ENCODE measurements at places on chromosomes 11 and 22.

- no peak for DNase-seq
These were observed 424.2 kb downstream of the LARGE1 start for GRCh38 chr22:33496112-33496511.

DNA sequence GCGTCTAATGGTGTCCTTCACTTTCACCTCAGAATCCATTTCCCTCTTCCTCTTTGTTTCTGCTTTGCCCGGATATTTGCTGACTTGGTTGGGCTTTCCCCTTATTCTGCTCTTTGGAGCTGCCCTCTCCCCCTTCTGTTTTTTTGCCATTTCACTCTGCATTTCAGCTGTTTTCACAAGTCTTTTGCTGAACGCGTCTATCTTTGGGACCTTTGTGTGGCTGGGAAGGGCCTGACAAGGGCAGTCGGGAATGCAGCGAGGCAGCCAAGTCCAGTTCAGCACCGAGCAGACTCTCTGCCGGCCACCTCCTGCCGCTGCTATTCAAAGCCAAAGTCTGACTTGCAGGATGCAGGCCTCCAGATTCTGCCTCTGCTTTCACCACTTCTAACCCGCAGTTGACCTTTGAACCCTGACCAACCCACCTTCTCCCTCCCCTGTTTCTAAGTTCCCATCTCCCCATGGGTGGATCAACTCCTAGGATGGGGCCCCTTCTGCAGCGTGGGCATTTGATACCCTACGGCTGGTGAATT, 38.2 kb downstream of the FEZ1 start:
- no peak for DNase-seq

- DNase-seq = no peak
These were observed 33.9 kb downstream of the ARRB1 start for GRCh38 chr11:75317446-75318122.

DNA sequence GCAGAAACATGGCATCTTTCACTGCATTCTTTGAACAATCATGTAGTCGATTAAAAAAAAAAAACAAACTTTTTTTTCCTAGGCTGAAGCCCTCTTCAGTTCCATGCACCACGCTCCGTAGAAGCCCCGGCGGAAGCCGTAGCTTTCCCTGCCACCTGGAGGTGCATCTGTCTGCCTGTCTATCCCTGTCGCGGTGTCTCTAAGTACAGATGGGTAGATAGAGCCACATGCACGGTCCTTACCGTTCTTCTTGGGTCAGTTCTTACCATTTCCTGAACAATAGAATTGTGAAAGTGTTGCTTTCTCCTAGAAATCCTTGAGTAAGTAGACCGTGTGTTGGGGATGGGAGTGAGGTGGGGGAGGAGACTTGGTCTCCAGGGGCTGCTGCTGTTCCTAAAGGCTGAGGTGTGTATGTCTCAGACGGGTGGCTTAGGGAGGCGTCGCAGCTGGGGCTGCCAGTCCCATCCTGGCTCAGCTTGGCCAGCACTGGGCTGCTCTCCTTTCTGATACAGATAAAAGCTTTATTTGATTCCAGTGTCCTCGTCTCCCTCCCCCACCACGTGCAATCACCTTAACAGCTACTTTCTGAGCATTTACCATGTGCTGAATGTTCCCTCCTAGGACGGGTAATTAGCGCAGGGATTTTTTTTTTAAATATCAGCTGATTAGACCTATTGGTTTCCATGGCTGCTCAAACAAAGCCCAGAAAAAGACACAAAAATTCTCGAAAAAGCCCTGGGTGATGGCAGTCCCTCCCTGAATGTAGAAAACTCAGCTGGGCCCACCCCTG, 46.8 kb downstream of the MACROD1 start:
- DNase-seq = no peak

GRCh38 chr11:1005928-1006327, 30.6 kb downstream of the MUC6 start:
- no peak for DNase-seq

GRCh38 chr11:95365348-95365747, 134.3 kb upstream of the SESN3 start:
- DNase-seq = no peak

- no peak for DNase-seq
These were observed 249.0 kb downstream of the ST3GAL4 start for GRCh38 chr11:126604461-126604860.

- DNase-seq = no peak
These were observed 19.8 kb upstream of the CCDC89 start for GRCh38 chr11:85705800-85706199.

- no peak for DNase-seq
These were observed 112.6 kb downstream of the ARL14EP start for GRCh38 chr11:30435488-30435887.

GRCh38 chr11:58787903-58788302, 56.2 kb upstream of the GLYAT start:
- no peak for DNase-seq

- DNase-seq = no peak
These were observed 127.1 kb upstream of the OR9Q1 start for GRCh38 chr11:57896361-57897145.

DNA sequence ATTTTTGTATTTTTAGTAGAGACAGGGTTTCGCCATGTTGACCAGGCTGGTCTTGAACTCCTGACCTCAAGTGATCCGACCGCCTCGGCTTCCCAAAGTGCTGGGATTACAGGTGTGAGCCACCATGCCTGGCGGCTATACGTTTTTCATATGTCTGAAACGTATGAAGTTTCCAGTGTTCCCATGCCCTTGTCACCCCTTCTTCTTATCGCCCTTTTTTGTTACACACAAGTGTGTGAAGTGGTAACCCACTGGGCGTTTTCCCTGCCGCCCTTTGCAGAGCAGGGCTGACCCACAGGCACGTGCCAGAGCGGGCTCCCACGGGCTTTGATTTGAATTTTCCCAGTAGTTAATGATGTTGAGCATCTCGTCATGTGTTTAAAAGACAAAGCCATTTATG, 17.0 kb downstream of the PIM3 start:
- no peak for DNase-seq

DNA sequence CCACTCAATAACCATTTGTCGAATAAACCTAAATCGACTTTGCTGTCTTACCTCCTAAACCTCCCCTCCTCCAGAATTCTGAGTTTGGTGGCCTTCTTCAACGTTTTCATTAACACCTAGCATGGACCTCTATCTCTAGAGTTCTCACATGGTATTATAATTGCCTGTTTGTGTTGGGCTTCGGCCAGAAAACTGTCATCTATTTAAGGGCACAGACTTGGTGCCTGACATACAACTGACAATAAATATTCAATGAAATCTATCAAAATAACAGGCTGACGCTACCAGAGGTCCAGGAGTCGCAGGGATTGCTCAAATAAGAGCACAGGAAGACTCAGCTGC, 687 bp downstream of the ALKBH8 start:
- DNase-seq = no peak

DNA sequence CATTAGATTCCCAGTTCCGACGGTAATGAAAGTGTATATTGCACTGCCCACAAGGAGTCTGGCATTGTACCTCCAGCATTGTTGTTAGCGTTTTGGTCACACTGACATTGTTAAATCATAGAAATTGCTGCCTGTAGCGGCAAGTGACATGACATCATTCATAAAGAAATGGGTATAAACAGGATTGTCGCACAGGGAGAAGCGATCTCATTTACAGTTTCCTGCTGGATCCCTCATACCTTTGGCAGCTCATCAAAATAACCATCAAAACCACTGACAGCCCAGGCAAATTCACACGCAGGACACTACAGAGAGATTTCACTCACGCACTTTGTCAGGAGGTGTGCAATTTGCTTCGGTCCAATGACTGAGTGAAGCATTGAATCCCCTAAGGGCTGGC, 3.5 kb downstream of the HTR3B start:
- no peak for DNase-seq

DNA sequence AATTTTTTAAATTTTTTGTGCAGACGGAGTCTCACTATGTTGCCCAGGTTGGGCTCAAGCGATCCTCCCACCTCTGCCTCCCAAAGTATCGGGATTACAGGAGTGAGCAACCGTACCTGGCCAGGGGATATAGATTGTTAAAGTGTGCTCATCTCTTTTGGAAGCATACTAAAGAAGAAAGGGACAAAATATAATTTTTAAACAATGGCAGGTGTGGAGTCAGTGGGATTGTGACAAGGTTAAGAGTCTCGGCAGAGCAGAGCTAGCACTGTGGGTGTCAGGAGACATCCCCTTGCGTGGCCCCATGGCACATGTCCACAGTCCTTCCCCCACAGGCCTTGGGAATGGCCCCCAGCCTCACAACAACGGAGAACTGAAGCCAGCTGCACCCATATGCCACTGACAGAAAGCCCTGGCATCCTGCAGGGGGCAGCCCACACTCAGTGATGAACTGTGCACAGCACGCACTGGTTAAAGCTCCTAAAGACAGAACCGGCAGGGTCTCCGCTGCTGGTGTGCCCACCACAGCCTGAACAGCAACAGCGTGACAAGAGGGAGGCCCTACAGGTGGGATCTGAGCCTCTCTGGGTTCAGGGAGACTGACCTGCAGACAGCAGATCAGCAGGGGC, 29.9 kb downstream of the SERPIND1 start:
- no peak for DNase-seq

- no peak for DNase-seq
These were observed 284.4 kb upstream of the MTNR1B start for GRCh38 chr11:92685049-92685448.

DNA sequence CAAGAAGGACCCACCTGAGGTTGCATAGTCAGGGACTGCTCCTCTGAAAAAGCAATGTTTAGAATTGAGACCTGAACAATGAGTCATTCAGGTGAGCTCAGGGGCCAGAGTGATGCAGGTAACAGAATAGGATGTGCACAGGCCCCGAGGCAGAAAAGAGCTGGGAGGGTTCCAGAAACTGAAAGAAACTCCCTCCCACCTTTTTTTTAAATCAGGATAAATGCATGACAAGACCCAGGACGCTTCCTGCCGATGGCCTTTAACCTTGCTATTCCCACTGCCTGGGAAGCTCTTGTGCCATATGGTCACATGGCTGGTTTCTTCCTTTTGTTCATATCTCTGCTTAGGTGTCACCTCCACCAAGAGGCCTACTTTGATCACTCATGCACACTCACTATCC, 214.2 kb upstream of the ZBED5 start:
- DNase-seq = no peak

Measured in activated T-cell treated with anti-CD3 and anti-CD28 coated beads for 24 hours (primary cell).